ENCODE measurements at places on chromosomes 13 and 19.

- no peak for DNase-seq
These were observed 62.6 kb downstream of the MLLT1 start for GRCh38 chr19:6216996-6217751.

- no peak for DNase-seq
These were observed 838 bp upstream of the SNRNP70 start for GRCh38 chr19:49084206-49085019.

DNA sequence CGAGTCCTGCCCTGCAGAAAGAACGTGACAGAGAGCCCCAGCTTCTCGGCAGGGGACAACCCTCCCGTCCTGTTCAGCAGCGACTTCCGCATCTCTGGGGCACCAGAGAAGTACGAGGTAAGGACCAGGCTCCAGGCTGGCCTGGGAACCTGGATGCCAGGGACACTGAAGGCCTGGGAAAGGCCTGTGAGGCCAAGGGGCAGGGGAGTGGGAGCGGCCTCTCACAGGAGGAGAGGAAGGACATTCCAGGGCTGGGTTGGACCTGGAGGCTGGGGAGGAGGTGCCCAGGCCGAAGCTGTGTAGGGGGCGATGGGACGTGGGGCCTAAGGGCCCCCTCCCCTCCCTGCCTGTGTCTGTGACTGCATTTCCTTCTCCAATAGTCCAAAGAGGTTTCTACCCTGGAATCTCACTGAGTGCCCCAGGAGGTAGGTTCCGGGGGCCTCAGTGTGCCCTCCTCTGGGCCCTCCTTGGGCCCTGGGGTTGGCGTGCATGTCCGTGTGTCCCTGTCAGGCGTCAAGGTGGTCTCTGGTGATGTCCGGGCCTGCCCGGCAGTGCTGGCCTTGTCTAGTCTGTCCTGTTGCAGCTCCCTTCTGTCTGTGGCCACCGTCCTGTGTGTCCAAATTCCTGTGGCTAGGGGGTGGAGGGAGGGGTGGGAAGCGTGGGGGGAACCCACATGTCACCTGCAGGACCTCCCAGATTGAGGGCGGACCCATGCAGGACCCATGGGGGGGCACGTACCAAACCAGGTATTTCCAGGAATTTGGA is 16.9 kb upstream of the CD22 start:
- no peak for DNase-seq

GRCh38 chr19:52786078-52786463 is 520 bp downstream of the ZNF600 start:
- no peak for DNase-seq

DNA sequence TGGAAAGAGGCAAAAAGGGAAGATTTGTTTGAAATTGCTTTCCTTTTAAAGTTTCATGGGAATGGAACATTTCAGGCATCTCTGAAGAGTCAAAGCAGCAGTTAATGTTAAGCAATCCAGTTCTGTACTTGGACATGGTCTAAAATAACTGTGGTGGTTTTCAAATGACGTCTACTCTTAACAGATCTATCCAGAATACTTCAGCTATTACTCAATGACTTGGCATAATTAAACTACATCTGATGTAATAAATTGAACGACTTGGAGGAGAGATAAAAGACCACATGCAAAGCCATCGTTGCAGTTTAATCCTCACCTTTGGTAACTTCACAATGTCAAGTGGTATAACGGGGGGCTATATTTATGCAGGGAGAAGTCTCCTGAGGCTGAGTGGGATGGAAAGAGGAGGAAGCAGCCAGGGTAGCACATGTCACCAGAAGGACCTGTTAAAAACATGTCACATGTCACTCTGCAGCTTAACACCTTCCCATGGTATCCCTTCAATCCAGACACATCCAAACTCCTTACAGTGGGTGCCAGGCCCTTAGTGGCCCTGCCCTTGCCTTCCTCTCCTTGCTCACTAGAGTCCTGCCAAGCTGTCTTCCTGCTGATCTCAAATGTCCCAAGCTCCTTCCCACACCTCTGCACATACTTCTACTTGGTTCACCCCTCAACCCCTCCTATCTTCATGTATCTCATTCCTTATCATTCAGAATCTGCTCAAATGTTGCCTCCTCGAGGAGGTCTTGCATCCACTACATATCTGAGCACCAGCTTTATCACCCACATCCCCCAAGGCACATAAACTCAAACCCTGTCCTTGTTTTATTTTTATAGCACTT is 327.8 kb downstream of the SUCLA2 start:
- DNase-seq, result peak; percentile 1

DNA sequence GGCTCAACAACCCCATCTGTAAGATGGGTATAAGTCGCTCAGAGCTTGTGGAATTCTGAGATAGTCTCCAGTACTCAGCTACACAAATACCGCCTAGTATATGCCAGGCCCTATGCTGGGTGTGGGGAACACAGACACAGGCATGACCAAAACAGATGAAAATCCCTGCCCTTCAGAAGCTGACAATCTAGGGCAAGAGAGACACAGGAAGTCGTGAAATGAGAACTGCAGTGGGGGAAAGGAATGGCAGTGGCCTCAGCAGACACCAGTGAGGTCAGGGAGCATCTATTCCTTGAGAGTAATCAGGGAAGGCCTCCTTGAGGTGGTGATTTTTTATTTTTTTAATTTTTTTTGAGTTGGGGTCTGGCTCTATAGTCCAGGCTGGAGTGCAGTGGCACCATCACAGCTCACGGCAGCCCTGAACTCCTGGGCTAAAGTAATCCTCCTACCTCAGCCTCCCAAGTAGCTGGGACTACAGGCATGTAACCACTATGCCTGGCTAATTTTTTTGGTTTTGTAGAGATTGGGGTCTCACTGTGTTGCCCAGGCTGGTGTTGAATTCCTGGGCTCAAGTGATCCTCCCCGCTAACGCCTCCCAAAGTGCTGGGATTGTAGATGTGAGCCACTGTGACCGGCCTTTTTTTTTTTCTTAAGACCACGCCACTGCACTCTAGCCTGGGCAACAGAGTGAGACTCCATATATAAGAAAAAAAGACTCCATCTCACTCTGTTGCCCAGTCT is 3.2 kb downstream of the TMIGD2 start:
- DNase-seq, result no peak

GRCh38 chr19:41172297-41173164 is 20.5 kb upstream of the CYP2S1 start:
- DNase-seq, result no peak

- no peak for DNase-seq
These were observed 77.4 kb upstream of the RNF113B start for GRCh38 chr13:98254513-98254912.

- DNase-seq, result no peak
These were observed 2.8 kb downstream of the ADGRL1 start for GRCh38 chr19:14203177-14203576.

GRCh38 chr13:66040506-66040905 is 1189.6 kb downstream of the PCDH9 start:
- DNase-seq, result no peak

GRCh38 chr13:95137096-95137495 is 164.2 kb downstream of the ABCC4 start:
- peak; percentile 69 for DNase-seq

DNA sequence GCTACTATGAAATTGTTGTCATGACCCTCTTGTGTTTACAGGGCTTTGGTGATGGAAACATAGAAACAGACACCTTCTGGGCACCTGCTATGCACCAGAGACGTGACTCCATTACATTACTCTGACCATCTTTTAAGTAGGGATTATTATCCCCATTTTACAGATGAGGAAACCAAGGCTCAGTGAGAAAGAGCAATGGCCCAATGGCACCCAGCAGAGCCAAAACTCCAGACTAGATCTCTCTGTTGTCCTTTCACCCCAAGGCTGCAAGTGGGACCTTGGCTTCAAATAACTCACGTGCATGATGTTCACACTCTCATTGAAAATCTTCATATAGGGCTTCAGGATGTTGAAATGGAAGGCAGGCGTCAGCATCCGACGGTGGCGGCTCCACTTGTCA is 5.9 kb downstream of the CYP4F2 start:
- DNase-seq, result no peak

- DNase-seq, result no peak
These were observed 131.5 kb upstream of the USP29 start for GRCh38 chr19:56988299-56988698.

GRCh38 chr19:17772172-17772571 is 20.9 kb downstream of the FCHO1 start:
- DNase-seq, result peak; percentile 47

GRCh38 chr13:71935166-71935840 is 68.3 kb upstream of the DACH1 start:
- no peak for DNase-seq

DNA sequence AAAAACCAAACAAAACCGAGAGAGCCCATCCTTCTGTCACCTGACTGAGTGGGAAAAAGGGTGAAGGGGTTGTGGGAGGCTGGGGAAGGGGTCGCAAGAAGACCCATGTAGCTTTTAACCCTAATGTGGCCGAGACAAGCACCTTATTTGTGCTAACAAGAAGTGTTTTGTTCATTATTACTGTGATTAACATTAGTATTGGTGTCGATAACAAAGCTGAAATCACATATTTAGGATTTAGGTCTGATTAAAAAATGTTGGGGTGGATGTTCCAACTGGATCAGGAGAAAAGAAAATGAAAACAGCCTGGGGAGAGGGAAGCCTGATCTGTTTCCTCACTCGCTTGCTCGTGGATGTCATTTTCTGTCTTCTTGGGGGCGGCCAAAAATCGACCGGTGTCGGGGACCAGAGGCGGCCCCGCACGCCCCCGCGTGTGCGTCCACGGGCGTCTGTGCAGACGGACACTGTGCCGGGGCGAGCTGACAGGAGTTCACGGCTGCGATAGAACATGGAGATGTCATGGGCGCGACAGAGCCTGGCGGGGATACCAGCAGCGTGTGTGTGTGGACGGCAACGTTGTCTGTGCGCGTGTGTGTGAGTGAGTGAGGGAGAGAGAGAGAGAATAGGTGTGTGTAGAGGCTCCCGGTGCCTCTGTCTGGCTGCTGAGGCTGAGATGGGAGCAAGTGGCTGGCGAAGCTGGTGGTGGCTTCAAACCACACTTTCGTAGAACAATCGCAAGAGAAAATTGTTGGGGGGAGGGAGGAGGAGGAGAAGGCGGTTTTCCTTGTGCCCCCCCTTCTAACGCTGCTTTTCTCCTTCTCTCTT is 29.1 kb downstream of the NFIX start:
- DNase-seq, result no peak

DNA sequence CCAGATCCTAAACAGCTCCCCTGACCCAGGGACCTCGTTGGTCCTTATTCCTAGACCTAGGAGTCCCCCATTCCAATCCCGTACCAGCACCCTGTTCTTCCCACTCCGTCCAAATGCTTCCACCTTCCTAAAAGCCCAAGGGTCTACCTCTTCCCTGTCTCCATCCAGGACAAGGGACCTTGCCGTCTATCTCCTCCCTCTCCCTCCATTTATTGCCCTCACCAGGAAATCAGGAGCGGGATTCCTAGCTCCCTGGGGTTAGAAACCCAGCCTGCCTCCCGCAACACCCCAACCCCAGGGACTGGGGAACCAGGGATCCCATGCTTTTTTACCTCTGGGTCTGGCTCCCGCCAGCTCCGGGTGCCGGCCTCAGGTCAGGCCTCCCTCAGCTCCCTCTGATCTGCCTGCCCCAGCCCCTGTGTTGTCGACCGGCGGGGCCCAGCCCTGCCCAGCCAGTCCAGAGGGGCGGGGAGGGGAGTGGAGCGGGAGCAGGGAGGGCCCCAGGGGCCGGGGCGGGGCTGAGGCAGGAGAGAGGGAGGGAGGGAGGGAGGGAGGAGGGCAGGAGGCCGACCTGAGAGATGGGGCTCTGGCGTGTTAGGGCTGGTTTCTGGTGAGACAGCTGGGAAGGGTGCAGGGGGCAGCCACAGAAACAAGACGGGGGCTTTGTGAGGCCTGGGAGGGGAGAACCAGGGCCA is at the start of gene B3GNT8:
Gene B3GNT8, minus strand, starts transcription at position 423 of the 695 bp plus-strand sequence. CDS start 596 bp downstream, outside the sequence.
- peak; percentile 40 for DNase-seq

- no peak for DNase-seq
These were observed 15.6 kb downstream of the RHPN2 start for GRCh38 chr19:33048806-33049676.

DNA sequence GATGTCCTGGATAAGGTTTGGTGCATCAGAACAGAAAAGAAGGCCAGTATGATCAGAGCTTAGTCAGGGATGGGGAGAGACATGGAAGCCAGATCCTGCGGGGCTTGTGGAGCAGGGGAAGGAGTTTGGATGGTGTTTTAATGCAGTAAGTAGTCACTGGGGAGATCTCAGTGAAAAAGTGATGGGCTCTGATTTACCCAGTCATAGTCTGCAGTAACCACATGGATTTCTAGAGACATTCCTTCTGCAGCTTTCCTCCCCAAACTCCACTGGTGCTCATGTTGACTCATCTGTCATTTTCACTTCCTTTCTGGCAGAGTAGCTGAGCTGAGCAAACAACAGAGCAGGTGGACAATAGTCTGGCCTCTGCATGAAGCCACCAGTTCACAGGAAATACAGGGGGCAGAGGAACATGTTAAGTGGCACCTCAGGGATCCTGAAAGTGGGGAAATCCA is 144.1 kb downstream of the DPF1 start:
- peak; percentile 66 for DNase-seq

GRCh38 chr19:47351548-47351947 is 2.4 kb downstream of the DHX34 start:
- DNase-seq, result peak; percentile 44

DNA sequence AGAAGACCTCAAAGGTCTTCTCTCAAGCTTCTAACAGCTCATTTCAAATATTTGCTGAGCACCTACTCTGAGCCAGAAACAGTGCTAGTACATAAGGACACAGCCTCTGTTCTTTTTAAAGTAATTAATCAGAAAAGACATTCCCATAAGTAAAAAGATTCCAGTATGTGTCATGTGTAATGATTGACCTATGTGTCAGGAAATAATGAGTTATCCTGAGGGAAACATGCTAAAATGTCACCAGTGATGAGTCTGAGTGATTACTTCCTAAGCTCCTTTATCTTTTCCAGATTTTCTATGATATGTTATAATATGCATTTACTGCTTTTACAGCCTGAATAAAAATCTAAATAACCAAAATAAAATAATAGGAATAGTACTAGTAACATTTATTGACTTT is 107.6 kb downstream of the SLC25A15 start:
- DNase-seq, result no peak

GRCh38 chr19:16289594-16289993 is 35.0 kb upstream of the KLF2 start:
- DNase-seq, result no peak

- no peak for DNase-seq
These were observed 77.4 kb downstream of the PDS5B start for GRCh38 chr13:32663660-32664059.

DNA sequence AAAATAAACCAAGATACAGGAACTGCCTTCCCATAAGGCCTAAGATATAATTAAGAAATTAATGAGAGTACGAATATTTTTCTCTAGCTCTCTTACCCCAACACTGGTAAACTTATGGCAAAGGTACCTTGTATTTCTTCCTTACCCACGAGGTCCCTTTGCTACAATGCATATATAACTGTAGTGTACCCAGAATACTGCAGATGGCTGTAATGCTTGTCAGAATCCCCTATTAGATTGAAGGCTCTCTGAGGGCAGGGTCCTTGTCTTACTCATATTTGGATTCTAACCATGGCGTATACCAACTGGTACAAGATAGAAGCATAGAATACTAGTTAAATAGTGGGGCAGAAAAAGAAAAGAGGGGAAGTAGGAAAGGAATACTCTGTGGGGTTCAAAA is 15.1 kb downstream of the SLC25A30 start:
- DNase-seq, result no peak

GRCh38 chr13:39959497-39960144 is 304.2 kb downstream of the COG6 start:
- no peak for DNase-seq

- DNase-seq, result no peak
These were observed 1.7 kb downstream of the SLC7A1 start for GRCh38 chr13:29593605-29594297.

Data from inflammatory macrophage treated with lipopolysaccharide for 4 hours (primary cell).